Activated CD8-positive, alpha-beta memory T cell treated with anti-CD3 and anti-CD28 coated beads for 48 hours (primary cell): ENCODE measurements at places on chromosomes 12 and 14.
A peak's percentile ranks its signal among the peaks of the same experiment; 100 is the strongest.

- no peak for DNase-seq
These were observed 58.6 kb upstream of the PARP11 start for GRCh38 chr12:3931776-3932175.

- no peak for DNase-seq
These were observed 26.1 kb upstream of the CPNE8 start for GRCh38 chr12:38931461-38931860.

DNA sequence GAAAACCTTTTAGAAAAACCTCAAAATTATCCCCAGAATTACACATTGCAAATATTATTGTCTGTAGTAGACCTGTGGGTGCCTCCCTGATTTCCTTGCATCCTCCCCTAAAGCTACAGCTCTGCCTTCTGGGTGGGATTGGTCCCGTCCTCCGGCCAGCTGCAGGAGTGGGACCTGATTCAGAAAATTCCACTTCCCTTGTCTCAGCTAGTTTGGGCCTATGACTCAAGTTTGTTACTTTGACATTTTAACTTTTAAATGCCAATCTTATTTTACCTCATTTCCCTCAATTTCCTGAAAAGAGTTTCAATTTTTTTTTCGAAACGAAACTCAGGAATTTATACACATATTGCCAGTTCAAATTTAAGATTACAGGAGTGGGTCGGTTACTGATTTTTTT lies 13.2 kb upstream of the SLC41A2 start:
- no peak for DNase-seq

DNA sequence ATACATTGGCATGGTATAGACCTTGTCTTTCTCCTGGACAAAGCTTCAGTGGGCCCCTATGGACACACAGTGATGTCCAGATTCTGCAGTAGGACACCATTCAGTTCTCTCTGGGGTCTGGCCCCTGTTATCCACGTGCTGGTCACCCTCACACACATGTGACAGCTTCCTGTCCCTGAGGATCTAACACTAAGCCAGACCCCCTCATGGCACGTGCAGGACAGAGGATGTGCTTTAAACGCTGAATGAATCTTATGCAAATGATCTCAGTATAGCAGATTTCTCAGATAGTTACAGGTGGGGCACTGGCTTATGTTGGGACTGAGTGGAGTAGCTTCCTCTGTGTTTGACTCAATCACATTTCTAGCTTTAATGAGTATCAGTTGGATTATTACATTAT lies 33.7 kb downstream of the SLC24A4 start:
- no peak for DNase-seq

DNA sequence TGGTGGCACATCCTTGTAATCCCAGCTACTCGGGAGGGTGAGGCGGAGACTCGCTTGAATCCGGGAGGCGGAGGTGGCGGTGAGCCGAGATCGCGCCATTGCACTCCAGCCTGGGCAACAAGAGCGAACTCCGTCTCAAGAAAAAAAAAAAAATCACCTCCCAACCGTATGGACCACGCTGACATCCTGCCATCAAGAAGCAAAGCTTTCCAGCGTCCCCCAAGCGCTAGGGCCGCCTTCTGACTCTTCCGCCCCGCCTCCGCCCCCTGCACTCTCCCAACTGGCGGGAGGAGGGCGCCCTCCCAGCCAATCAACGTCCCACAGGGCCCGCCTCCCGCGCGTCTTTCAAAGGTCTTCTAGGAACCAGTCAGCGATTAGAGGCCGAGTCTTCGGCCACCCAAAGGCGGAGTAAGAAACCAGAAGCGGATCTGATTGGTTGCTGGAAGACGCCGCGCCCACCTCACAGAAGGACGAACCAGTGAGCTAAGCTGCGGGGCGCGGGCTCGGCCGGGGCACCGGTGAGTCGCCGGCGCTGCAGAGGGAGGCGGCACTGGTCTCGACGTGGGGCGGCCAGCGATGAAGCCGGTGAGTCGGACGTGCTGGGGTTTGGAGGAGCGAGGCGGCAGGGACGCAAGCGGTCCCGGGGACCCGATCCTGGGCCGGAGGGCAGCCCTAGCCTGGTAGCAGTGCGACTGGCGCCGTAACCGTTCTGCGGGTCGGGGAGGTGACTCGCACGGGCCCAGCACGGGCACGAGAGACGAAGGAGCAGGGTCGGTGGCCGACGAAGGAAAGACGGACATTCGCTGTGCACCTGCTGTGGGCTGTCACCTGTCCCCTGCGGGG lies at the start of gene CDKN3:
CDKN3 (plus strand) TSS at position 515 of the 843 bp plus-strand sequence; CDS start at position 577, 62 bp downstream.
- DNase-seq = peak; percentile 94

GRCh38 chr14:33567731-33568130 lies 383.1 kb downstream of the EGLN3 start:
- DNase-seq = no peak

DNA sequence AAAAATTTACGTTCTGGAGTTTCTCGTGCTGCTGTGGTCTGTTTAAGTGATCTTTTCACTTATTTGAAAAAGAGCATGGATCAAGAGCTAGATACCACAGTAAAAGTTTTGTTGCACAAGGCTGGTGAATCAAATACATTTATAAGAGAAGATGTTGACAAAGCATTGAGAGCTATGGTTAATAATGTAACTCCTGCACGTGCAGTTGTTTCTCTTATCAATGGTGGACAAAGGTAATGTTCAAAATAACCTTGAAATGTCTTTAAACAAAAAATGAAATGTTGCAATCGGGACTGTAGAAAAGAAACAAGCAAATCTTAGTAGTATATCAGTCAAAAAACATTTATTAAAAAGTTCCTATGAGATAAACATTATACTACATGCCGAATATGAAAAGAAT lies 39.3 kb upstream of the PRPF39 start:
- no peak for DNase-seq

DNA sequence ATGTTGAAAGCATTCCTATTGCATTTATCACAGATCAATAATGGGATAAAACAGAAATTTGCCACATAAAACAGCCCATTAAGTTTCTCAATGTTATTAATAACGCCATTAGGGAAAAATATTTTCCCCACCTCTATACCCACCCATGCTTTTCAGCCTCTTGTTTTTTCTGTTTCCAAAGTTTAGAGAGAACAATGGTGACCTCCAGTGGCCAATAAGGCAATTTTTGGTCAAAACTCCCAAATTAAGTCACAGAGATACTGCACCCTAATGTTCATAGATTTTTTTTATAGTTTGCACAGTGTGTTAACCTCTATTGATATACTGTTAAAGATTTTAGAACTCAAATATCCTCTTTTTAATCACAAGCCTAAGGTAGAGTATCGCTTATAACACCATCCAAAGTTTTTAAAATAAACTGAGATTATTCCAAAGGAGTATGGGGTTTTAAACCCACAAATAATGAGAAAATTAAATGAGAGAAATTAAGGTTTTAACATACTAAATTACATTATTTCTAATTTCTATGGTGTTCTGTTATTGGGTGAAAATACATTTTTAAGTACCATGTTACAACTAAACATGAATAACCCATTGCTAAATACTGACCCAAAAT lies 184.7 kb upstream of the DCN start:
- DNase-seq = no peak

- DNase-seq = no peak
These were observed 14.3 kb upstream of the FBXL14 start for GRCh38 chr12:1608713-1609119.

DNA sequence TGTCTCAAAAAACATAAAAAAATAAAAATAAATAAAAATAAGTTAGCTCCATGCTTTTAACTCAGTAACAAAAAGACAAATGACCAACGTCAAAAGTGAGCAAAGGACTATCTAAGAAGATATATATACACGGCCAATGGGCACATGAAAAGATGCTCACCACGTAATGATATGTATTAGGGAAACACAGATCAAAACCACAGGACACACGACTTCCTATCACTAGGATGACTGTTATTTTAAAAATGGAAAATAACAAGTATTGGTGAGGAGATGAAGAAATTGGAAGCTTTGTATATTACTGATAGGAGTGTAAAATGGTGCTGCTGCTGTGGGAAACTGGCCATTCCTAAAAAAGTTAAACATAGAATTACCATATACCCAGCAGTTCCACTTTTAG lies 20.2 kb upstream of the P2RX7 start:
- DNase-seq = no peak

DNA sequence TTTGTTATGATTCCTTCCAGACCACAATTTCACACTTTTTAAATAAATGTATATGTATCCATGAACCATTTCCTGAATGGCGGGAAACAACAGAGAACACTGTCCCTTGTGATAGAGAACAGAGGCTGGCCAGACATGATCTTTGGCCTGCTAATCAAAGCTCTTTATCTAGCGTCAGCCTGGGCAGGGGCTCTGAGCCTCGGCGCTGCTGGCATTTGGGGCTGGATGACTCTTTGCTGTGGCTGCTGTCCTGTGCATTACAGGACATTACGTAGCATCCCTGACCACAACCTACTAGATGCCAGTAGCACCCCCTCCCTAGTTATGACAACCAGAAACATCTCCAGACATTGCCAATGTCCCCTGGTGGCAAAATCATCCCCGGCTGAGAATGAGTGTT lies 77.7 kb downstream of the DNAH10 start:
- DNase-seq = no peak

DNA sequence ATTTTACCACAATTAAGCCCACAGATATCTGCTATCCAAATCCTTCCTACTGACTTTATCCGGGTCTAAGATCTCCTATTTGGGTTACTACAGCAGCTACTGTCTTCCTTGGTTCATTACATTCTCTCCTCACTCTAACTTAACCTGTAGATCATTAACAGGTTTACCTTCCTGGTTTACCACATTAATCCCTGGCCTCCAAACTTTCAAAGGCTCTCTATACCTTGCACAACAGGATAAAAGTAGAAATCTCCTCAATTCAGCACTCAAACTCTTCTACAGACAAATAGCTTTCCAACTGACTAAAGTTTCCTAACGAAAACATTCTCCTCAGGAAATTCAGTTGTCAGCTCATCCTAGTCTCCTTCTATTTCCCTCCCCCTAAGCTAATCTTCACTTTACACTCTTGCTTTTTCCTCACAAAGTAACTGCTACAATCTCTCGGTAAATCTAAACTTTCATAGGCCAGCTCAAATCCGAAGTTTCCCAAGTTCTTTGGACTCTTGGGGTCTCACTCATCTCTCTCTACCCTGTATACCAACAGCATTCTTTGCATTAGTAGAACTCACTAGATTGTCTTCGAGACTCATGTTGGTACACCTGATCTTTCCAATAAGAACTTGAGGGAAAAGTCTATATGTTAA lies 2.7 kb downstream of the BTBD7 start:
- DNase-seq = no peak

GRCh38 chr12:112418273-112418607 lies 507 bp upstream of the PTPN11 start:
- DNase-seq = no peak

GRCh38 chr12:120761519-120761934 lies 35.9 kb downstream of the ACADS start:
- no peak for DNase-seq

DNA sequence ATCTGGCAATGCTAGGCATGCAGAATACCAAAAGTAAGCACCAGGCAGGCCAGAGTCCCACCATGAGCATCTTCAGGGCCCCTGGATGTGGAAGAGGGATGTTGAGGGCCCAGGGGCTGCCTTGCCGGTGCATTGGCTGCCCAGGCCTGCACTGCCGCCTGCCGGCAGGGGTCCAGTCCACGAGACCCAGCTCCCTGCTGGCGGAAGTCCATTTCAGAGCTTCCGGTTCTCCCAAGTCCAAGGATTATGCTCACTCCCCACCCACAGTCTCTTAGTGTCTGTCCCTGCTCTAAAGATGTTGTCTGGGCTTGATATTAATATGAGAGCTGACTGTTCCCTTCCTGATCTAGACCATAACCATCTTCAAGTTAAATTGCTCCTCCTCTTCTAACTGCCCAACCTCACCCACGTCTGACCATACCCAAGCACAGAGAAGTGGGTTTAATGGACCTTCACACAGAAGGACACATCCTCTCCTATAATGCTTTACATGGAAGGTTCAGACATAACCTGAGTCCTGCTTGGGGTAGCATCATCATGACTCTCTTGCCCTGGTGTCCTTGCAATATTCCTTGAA lies 117.4 kb downstream of the DAD1 start:
- no peak for DNase-seq

DNA sequence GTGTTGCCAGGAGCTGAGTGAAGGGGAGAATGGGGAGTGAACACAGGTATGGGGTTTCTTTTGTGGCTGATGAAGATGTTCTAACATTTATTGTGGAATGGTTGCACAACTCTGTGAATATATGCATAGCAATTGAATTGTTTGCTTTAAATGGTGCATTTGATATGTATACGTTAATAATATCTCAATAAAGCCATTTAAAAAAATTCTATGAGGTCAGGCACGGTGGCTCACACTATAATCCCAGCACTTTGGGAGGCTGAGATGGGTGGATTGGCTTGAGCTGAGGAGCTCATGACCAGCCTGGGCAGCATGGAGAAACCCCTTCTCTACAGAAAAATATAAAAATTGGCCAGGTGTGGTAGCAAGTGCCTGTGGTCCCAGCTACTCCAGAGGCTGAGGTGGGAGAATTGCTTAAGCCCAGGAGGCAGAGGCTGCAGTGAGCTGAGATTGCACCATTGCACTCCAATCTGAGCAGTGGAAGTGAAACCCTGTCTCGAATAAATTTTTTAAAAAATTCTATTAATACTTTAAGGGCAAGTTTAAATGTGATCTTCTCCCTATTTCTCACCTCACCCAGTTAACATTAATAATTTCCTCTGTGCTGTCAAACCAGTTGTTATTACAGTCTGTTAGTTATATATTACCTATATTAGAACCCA lies 65.3 kb downstream of the DENND5B start:
- no peak for DNase-seq

GRCh38 chr14:62934439-62934838 lies 110.8 kb downstream of the KCNH5 start:
- no peak for DNase-seq

GRCh38 chr14:56666294-56666693 lies 86.7 kb downstream of the TMEM260 start:
- no peak for DNase-seq

DNA sequence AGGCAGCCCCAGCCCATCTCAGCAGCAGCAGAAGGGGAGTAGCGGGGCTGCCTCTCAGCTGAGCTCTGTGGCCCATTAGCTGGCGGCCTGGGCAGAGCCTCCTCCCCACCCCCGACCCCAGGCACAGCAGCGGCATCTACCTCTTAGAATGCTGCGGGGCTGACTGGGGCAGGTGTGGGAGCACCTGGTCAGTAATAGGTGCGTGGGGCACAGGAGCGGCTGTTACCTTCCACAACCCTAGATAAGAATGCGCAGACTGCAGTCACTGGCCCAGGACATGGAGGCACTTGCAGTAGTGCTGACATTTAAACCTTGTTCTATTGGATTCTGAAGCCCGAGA lies 35.6 kb downstream of the SYNE3 start:
- no peak for DNase-seq

DNA sequence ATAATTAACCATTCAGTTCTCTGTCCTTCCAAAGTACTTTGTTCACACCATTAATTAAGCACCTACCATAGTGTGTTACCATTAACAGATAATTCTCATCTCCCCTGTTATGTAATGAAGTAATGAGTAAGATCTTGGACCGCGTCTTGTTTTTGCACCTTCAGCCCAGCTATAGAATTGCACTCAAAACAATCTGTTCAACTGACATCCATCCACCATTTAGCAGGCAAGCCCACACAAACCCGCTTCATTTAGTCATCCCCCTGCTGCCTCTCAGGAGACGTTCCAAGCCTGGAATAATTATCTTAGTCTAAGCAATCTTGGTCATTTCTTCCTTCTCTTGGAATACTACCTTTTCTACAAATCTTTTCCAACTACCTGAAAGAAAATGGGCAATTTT lies 74.4 kb downstream of the DUSP16 start:
- DNase-seq = no peak
